Activated CD8-positive, alpha-beta memory T cell treated with anti-CD3 and anti-CD28 coated beads, Interleukin-2, amount 10 ng/mL, durations not matched to agents 7 days and 5 days (primary cell): ENCODE measurements at places on chromosomes 3 and 15.
A peak's percentile ranks its signal among the peaks of the same experiment; 100 is the strongest.

GRCh38 chr15:35458176-35458856 is 87.6 kb downstream of the DPH6 start:
- DNase-seq: no peak

- no peak for DNase-seq
Measured at GRCh38 chr3:115537669-115538068, 85.6 kb upstream of the GAP43 start.

GRCh38 chr3:156760333-156760732 is 65.8 kb upstream of the LEKR1 start:
- DNase-seq: peak; percentile 50

DNA sequence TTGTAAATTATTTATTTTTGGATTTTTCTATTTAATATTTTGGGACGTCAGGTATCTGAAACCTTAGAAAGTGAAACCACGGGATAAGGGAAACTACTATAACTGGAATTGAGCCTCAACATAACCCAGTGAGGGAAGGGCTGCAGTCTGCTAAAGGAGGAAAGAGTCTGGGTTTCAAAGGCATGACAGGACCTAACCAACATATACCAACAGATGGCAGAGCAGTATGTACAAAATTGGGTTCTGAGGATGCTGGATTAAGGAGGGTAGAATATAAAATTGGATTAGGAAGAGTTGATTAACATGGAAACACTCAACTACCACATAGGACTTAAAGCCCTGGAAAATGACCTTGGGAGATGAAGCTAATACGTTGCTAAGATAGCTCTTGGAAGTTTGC is 603.5 kb downstream of the MECOM start:
- no peak for DNase-seq

GRCh38 chr15:91302588-91303439 is 202.8 kb downstream of the SV2B start:
- peak; percentile 50 for DNase-seq

- DNase-seq: no peak
Measured at GRCh38 chr3:142274908-142275307, 49.5 kb upstream of the GK5 start.

- no peak for DNase-seq
Measured at GRCh38 chr3:12829886-12830784, 11.2 kb downstream of the RPL32 start.

GRCh38 chr15:80951941-80952340 is 37.7 kb downstream of the MESD start:
- peak; percentile 27 for DNase-seq

GRCh38 chr3:43062040-43062563 is 43.8 kb downstream of the POMGNT2 start:
- DNase-seq: no peak
